Activated CD8-positive, alpha-beta T cell treated with anti-CD3 and anti-CD28 coated beads, Interleukin-2, amount 10 ng/mL, durations not matched to agents 7 days and 5 days (primary cell): ENCODE measurements at places on chromosomes 13 and 19. TPM values are rescaled to one million over a fixed set of nuclear protein-coding genes. Genes with fewer than 3 reads are reported as not detected.
A peak's percentile ranks its signal among the peaks of the same experiment; 100 is the strongest.

- no peak for DNase-seq
Measured at GRCh38 chr19:7900401-7900870, 3.2 kb upstream of the MAP2K7 start.

GRCh38 chr19:6730153-6730804 lies 7.1 kb downstream of the GPR108 start:
- DNase-seq: peak; percentile 58

GRCh38 chr19:40707615-40708014 lies 9.1 kb downstream of the COQ8B start:
- DNase-seq: no peak

DNA sequence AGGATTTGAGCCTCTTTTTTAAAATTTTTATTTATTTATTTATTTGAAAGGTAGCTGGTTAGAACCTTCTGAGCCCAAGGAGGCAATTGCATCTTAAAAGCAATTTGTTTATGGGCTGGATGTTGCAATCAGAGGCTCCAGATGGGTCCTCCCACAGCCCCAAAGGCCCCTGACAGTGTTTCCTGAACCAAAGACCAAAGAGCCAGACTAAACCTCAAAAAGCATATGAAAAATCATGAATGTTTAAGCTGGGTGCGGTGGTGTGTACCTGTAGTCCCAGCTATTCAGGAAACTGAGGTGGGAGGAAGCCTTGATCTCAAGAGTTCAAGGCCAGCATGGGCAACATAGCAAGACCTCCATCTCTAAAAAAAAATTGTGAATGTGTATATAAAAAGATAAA lies 67.8 kb upstream of the RGCC start:
- no peak for DNase-seq

DNA sequence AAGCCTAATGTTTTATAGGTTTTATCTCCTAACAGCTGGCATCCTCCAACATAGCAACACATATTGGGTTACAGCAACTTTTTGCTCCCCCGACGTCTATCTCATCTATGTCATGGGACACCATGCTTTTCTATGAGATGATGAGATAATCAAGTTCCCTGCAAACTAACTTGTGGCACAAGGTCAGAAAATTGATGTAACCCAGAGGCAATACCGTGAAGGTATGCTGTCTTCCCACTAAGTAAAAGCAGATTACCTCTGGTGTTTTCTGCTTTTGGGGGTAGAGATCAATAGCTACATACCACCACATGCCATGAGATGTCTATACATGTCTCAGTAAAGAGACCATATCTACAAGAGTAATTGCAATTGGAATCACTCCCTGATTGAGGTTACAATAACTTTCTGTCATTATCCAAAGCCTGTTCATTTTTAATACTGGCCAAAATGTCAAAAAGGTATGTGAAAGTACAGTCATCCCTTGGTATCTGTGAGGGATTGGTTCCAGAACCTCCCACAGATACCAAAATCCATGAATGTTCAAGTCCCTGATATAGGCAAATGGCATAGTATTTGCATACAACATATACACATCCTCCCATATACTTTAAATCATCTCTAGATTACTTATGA lies 131.3 kb downstream of the CYSLTR2 start:
- DNase-seq: no peak

DNA sequence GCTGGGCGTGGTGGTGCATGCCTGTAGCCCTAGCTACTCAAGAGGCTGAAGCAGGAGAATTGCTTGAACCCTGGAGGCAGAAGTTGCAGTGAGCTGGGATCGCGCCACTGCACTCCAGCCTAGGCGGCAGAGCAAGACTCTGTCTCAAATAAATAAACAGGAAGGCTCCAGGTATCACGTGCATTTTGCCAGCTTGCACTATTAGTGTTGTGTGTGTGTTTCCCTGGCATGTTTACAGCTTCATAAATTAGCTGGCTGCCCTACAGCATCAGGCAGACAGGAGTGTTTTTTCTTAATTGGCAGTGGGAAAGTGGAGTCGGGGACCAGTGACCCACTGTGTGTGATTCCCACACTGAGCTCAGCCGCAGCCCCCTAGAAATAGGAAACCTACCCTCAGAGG lies 32.6 kb downstream of the SHISA2 start:
- DNase-seq: no peak

GRCh38 chr13:113848431-113849260 lies 15.2 kb downstream of the GAS6 start:
- no peak for DNase-seq

ZNF420 gene
- total RNA-seq: 10.3 TPM

PPP1R13L gene
- 13.4 TPM for total RNA-seq

DAND5 gene
- 0.34 TPM for total RNA-seq

LIM2 gene
- not detected for total RNA-seq

DKKL1 gene
- not detected for total RNA-seq
